ENCODE measurements at places on chromosomes 11 and 22. TPM values are rescaled to one million over a fixed set of nuclear protein-coding genes. Genes with fewer than 3 reads are reported as not detected.
A peak's percentile ranks its signal among the peaks of the same experiment; 100 is the strongest.

GRCh38 chr11:117822074-117823033 is 2.2 kb downstream of the FXYD2 start:
- peaks cover 6% of the 10 kb centered on the region for H3K4me1 ChIP-seq
- no peaks in the 10 kb centered on the region for H3K36me3 ChIP-seq
- H3K27ac ChIP-seq = no peak overlapping the region
- DNase-seq = peak; percentile 73

DNA sequence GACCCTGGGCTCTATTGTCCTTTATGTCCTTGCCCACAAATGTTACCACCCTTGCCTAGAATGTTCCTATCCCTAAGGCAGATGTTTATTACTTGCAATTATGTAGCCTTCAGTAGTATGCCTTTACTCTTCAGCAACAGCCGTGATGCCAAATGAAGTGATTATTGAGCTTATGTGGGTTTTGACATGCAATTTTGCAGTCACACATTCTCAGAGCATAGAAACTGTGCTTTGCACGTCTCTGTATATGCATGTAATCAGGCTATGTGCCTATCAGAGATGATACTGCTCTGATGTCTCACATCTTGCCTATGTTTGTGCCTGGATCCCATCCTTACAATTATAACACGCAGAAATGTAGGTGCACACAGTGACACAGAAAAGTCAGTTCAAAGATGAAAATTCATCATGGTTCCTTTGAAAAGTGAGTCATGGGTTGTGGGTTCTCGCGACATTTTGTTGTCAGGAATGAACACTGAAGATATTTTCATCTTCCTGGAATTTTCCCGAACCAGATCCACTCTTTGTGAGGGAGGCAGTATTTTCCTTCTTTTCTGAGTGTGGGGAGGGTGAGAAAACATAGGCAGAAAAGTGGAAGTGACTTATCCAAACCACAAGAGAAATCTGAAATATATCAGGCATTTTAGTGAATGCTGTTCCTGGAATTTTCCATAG is 81.1 kb downstream of the BMAL1 start:
- peak overlapping the region; percentile 90 for H3K27ac ChIP-seq
- H3K4me3 ChIP-seq = peak overlapping the region; percentile 17
- no peak for DNase-seq
- H3K4me1 ChIP-seq = peaks cover 34% of the 10 kb centered on the region
- H3K36me3 ChIP-seq = peaks cover 13% of the 10 kb centered on the region

DNA sequence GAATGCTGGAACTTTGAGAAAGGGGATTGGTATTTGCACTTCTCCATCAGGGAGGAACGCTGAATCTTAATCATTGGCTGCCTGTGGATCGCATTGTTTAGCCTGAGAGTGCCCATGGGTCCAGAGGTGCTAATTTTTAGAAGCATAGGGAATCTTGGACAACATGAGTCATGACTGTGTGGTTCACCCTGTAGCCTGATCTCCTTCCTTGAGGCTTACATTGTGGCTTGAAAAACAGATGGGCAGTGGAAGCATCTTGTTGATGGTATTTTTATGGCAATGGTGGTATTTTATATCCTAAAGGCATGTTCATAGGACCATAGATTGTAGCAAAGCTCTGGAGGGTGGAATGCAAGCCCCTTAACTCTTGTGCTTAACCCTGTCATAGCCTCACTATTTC is 99.2 kb upstream of the DBX1 start:
- DNase-seq = no peak
- peaks cover 16% of the 10 kb centered on the region for H3K27me3 ChIP-seq
- H3K27ac ChIP-seq = no peak overlapping the region
- no peaks in the 10 kb centered on the region for H3K36me3 ChIP-seq

DNA sequence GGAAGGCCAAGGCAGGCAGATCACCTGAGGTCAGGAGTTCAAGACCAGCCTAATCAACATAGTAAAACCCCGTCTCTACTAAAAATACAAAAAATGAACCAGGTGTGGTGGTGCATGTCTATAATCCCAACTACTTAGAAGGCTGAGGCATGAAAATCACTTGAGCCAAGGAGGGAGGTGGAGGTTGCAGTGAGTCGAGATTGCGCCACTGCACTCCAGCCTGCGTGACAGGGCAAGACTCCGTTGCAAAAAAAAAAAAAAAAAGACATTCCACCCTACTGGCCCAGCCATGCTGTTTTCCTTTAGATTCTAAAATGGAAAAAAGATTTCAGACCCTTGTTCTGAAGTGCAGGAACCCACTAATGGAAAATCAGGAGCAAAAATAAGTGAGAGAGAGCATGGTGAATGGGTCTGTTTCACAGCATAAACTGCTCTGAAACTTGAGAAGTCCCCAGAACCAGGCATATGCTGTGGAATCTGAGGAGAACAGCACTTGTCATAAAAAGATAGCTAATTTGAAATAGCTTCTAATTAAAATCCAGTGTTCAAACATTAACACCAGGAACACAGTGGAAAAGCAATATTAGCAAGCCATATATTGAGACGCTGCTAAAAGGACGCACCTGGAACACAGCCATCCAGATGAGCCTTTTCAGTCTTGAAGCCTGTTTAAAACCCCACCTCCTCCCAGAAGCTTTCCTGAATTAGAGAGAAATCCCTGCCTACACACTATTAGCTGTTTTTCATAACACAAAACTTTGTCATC is 66.3 kb upstream of the CHRM4 start:
- no peak for DNase-seq
- H3K4me3 ChIP-seq = no peak overlapping the region
- peaks cover 3% of the 10 kb centered on the region for H3K36me3 ChIP-seq
- H3K4me1 ChIP-seq = peaks cover 10% of the 10 kb centered on the region
- no peak overlapping the region for H3K27ac ChIP-seq

- H3K36me3 ChIP-seq = no peaks in the 10 kb centered on the region
- peak; percentile 73 for DNase-seq
- H3K27me3 ChIP-seq = peaks cover 4% of the 10 kb centered on the region
- peaks cover 12% of the 10 kb centered on the region for H3K4me1 ChIP-seq
- no peak overlapping the region for H3K27ac ChIP-seq
These were observed 54.4 kb downstream of the LINC01488 start for GRCh38 chr11:69535908-69536307.

DNA sequence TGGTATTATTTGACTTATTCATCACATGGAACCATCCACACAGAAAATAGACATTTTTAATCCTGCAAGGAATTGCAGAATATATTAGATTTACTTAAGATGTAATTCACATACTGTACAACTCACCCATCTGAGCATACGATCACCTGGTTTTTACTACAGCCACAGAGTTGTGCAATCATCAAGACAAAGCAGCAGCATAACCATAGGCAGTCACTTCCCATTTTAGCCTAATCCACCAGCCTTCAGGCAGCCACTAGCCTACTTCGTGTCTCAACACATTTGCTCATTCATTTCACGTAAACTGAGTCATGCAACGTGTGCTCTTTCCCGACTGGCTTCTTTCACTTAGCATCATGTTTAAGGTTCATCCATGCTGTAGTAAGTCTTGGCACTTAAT is 23.0 kb downstream of the PIWIL3 start:
- no peaks in the 10 kb centered on the region for H3K4me1 ChIP-seq
- H3K27ac ChIP-seq = no peak overlapping the region
- no peak overlapping the region for H3K4me3 ChIP-seq
- no peak for DNase-seq

Gene CRYBB2
- not detected for total RNA-seq

Gene CTR9
- total RNA-seq = 24.7 TPM
